ENCODE measurements at places on chromosomes 11 and 22. TPM values are rescaled to one million over a fixed set of nuclear protein-coding genes. Genes with fewer than 3 reads are reported as not detected.
A peak's percentile ranks its signal among the peaks of the same experiment; 100 is the strongest.

OR52I2 gene
- not detected for total RNA-seq

GRCh38 chr11:85249482-85249881, 377.7 kb downstream of the DLG2 start:
- no peak for DNase-seq

GRCh38 chr22:37556710-37557109, 3.6 kb upstream of the CDC42EP1 start:
- DNase-seq = no peak

DNA sequence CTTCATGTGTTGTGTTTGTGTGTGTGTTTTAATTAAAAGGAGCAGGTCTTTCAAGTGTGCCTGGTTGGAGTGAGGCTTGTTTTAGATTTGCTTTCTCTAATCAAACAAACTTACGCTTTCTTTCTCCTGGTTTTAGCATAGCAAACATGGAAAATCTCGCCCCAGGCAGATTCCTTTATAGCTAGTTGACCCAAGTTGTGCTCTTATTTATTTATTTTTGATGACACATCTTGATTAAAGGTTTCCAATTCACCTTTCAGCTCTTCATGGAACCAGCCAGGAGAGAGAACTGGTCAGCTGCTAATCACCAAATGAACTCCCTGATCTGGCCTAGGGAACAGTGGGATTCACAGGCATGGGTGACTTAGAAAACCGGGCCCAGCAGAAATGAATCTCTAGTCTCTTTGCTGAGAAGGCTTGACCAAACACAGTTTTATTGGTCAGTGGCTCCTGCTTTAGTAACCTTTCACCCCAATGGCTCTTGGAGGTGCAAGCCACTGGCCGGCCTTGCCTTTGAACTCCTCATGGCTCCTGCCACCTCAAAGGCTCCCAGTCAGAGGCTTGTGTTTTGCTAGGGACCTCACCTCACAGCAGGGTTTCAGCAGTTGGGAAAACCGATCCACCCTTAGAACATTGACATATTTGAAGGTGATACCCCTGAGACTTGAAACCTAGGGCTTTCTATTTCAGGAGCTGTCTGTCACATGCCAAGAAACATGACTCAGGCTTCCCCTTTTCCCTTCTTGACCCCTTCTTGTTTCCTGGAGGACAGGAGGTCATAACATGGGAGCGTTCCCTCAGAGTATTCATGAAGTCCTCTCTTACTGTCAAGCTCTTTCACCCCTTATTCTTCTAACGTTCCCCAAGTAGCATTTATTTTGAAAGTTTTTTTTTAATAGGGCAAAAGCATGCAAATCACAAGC, 48.8 kb downstream of the EXT2 start:
- no peak for DNase-seq

EMID1 gene
- total RNA-seq = 8.0 TPM

- no peak for DNase-seq
Measured at GRCh38 chr11:8573777-8574176, 20.3 kb downstream of the STK33 start.

C11orf87 gene
- 34.8 TPM for total RNA-seq

DNA sequence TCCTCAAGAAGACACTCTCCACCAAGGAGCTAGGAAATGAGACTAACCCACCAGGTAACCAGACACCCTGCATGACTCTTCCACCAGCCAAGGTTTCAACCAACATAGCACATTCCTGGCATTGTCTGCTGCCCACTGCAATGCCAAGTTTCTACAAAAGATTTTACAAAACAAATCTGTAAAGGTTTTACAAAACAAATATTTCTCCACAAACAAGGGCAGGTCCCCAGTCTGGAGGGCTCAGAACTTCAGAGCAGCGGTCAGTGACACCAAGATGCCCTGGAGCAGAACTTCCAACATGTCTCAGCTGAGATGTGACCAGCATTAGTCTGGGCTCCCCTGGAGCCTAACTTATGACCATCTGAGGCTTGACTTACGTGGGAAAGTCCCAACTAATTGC, 14.0 kb downstream of the GALNT18 start:
- no peak for DNase-seq

DNA sequence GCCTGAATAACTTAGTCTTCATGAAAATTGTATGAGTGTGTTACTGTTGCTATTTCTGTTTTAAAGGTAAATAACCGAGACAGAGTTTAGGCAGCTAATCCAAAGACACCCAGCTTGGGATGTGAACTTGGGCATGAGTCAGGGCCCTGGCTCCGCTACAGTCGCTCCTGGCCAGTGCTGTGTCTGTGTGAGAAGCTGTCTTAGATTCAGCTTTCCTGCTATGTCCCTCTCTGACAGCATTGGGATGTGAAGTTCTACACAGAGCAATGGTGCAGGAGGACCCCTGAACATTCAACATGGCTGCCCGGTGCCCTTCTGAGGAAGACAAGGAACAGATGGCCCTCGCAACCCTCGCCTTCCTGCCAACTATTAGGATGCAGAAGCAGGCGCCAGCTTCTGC, 49.4 kb downstream of the GALNT18 start:
- no peak for DNase-seq

- DNase-seq = peak; percentile 84
Measured at GRCh38 chr11:57568330-57568766, 876 bp upstream of the UBE2L6 start.

DNA sequence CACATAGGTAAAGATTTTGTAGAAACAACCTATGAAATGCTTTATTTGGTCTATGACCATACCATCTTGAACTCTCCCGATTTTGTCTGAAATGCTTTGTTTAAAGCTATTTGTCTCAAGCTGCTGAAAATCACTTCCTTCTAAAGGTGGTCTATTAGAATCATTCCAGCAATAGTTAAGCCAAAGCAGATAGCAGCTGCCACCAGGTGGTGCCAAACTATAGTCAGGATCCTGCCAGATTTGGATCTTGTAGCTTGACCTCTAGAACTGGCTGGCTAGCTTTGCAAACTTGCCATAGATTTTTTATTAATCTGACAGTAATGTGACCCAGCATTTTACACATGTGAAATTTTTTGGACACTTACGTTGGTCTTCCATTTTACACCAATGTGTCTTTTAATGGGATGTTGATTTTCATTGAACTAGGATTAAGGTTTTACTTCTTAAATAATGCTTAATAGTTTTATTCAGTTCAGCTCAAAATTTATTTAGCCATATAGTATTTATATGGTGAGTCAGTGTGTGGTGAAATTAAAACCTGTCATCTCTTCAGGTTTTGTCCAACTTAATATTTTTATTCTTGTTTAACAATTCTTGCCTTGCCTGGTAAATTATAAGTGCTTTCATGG, 19.7 kb downstream of the CTR9 start:
- DNase-seq = peak; percentile 59

DNA sequence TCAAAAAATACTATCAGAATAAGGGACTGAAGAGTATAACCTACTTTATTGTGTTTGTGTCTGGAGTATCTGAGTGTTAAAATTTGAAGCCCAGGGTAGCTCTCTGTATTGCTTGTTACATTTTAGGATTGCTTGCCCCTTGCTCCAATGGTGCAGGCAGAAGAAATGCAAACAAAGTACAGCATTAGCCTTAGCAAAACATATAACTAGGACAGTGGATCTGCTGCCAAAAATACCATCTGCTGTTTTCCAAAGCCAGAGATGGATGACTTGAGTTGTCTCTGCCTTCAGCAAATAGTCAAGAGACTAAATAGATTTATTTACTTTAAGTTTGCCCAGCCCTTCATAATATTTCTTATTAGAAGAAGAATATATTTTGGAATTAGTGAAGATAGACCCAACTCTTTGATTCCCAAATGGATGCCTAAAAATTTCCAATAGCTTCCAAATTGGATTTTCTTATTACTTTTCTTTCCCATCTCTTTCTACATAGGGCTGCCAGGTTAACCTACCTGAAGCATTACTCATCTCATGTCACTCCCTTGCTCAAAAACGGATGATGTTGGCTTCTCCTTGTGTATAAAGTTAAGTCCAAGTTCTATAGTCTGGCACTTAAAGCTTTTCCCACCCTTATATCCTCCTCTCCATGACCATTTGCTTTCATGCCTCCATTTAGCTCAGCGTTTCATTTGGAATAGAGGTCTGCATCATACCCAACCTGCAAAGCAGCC, 66.3 kb downstream of the LDLRAD3 start:
- DNase-seq = peak; percentile 82

TMEM135 gene
- total RNA-seq = 24.0 TPM

DAGLA gene
- 6.8 TPM for total RNA-seq

DNA sequence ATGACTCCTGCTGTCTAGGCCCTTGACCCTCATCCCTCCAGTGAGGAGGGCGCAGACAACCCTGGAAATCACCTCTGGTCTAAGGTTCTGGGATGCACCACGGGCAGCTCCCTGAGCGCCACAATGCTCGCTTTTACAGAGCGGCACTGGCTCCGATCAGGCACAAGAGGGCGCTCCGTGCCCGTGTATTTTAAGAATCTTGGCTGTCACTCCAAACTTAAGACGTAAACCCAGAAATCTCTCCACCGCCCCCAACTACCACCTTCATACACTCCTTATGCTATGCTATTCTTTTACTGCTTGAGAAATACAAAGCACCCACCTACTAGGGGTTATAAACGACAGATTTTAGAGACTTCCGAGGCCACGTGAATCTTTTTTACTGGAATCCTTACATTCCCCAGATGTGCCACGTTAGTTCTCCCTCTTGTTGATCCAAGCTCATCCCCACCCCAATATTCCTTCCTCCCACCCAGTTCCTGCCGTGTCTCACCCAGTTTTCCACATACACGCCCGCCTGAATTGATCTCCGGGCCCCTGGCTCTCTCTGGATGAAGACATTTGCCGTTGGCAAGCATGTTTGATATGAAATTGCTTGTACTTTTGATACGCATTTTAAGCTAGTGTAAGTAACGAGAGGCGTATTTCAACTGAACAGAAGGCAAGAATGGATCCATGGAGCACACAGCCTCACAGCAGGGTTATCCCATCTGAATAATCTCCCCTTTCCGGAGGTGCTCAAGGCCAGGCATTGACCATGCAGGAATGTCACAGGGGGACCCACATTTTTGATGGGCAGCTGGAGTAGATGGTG, 453.5 kb downstream of the OPCML start:
- DNase-seq = peak; percentile 68
